ENCODE measurements at places on chromosomes 7 and 10.

- DNase-seq = no peak
Observed at GRCh38 chr10:61978965-61979364, 77.5 kb downstream of the ARID5B start.

DNA sequence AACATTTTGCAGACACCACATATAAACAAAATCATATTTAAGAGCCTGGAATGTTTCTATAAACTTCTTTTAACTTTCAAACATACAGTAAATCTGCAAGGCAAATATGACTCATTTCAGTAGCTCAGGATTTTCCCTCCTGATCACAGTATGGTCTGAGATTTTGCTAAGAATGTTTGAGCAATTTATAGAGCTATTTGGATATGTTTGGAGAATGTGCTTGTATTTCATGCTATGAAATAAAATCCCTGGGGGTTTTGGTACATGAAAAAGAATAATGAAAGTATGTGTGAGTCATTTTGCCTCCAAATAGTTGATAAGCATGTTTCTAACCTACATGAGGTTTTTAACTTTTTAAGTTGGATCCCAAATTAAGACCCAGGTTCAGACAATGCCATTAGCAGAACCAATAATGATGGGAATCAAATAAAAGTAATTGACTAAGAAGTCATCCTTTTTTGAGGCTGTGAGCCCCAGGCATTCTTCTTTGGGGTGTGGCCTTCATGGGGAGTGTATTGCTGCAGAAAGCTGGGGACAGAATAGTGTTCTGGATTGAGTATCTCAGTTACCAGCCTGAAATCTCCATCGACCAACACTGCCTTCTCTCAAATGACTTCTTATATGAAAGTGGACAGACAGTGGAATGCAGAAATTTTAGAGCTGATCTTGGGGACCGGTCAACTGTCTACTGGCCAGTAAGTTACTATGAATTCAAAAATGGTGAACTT lies 66.1 kb upstream of the AGBL3 start:
- DNase-seq = peak; percentile 66

- DNase-seq = peak; percentile 96
Observed at GRCh38 chr10:126902157-126902556, 3.1 kb upstream of the DOCK1 start.

DNA sequence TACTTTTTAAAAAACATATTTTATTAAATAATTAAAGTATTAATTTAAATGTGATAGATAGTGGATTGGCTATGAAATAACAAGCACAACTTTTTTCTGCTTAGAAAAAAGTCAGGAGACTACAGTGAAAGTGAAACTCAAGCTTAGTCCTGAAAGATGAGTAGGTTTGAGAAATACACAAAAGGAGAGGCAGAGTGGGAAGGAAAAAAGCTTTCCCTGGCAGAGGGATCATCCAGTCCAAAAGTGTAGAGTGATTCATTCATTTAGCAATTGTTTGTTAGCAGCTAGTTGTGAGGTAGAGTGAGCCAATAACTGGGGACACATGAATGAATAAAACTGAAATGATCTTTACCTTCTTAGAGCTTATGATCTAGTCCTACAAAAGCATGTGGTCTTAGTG lies 93.5 kb downstream of the FOXP2 start:
- peak; percentile 24 for DNase-seq

DNA sequence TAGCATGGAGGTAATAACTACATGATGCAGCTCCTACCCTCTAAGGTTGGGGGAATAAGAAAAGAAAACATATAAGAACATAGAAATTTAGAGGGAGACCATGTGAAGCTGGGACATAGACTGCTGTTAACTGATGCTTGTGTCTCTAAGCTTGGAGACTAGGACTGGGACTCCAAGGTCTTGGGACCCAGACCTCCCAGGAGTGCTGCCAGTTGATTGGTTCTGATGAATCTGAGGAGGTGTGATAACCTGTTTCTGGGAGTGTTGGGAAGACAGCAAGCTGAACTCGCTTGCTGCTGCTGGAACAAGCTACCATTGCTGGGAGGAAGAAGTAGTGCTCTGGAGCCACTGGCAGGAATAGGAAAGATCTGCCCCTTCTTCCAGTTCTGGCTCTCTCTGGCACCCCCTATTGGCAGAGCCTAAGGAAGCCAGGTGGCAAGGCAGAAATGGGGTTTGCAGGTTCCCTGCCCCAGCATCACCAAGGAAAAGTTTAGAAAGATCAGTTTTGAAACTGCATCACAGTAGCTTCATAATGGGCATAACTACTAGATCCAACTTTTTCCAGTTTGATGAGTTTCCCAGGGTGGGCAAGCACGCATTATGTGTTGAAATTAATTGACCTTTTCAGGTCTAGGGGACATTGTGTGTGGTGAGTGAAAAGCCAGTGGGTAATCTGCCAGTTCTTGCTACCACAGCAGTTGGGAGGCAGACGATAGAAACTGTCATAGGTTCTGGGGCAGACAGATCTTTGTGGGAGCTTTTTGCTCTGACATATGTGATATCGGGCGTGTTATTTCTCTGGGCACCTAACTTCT lies 140.7 kb downstream of the SND1 start:
- DNase-seq = no peak

GRCh38 chr7:151468217-151469018 lies 28.5 kb upstream of the CRYGN start:
- no peak for DNase-seq

- DNase-seq = no peak
Observed at GRCh38 chr7:113142385-113143119, 24.2 kb upstream of the SMIM30 start.

GRCh38 chr10:124498056-124498455 lies 36.4 kb downstream of the LHPP start:
- DNase-seq = peak; percentile 69

DNA sequence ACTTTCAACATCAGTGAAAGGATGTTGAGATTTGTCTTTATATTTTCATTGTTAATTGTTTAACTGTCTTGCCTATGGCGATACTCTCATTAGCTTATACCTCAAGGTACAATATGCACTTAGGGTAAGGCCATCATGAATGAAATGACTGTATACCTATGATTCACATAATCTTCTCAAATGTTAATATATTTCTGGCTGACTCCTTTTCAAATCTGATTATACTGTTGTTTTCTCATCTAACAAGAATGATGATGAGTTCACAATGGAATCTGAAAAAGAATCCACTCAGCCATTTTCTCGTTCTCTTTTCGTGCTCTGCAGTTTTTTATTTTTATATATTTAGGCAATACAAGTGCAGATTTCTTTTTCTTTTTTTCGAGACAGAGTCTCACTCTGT lies 159.1 kb downstream of the ARHGAP12 start:
- DNase-seq = peak; percentile 21
